ENCODE measurements at places on chromosomes 5 and 9.

DNA sequence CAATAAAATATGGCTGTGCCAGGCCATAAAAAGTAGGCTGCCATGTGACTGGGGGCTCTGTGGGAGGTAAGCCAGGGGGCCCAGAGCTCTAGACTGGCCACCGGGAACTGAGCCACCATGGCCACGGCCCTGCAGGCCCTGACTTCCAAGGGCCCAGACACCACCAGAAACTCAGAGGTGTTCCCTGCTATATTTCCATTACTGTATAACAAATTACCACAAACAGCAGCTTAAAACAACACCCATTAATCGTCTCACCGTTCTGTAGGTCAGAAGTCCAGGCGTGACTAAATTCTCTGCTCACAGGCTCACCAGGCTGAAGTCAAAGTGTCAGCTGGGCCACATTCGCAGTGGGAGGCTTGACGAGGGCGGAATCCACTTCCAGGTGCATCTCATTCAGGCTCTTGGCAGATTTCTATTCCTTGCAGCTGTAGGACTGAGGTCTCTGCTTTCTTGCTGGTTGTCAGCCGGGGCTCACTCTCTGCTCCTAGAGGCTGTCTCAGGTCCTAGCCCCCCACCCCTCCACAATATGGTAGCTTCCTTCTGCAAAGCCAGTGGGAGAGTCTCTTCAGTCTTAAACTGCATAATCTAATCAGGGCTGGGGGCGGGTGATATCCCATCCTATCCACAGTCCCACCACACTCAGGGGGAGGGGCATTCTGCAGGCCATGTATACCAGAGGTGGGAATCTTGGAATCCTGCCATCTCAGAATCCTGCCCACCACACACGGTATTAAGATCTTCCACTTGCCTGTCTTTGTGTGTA is 125.4 kb downstream of the C5orf15 start:
- no peak for DNase-seq

DNA sequence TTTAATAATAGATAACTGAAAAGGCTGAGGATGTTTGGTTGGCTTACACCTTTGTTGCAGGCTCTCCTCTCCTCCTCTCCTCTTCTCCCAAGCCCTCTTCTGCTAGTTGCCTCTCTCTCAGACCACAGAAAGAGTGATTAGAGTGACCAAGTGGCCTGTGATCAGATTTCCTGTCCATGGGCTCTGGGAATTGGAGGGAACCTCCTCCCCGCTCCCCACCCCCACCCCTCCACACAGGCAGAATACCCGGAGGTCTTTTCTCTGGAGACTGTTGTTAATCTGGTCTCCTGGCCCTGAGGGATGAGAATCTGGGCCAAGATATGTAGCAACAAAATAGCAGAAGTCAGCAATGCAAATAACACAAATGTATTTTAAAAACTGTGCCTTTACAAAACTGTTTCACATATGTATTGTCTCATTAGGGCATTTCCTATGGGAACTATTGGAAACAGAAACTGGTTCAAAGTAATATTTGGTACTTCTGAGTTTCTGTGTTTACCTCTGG is 361.3 kb downstream of the NR2F1-AS1 start:
- DNase-seq, result no peak

DNA sequence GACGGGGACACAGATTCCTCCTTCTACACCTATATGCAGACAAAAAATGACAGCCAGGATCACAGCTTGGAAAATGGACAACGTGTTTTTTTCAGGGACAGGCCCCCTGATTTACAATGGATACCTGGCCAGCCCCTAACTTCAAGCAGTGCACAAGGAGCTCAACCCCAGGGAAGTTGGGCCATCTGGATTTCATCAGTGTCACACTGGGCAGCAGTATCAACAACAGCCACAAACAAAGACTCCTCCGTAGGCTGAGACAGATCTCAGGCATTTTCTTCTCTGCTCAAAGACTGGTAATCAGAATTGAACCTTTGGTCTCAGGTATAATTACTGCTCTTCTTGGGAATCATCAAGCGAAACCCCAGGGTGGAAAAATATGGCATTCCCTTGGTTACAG is 374.0 kb downstream of the ZNF608 start:
- no peak for DNase-seq

GRCh38 chr5:157311595-157311994 is 45.7 kb downstream of the CYFIP2 start:
- DNase-seq, result no peak

GRCh38 chr9:126295936-126296600 is 30.6 kb upstream of the MVB12B start:
- DNase-seq, result no peak

- no peak for DNase-seq
These were observed 9.4 kb downstream of the PHAX start for GRCh38 chr5:126610160-126610559.

DNA sequence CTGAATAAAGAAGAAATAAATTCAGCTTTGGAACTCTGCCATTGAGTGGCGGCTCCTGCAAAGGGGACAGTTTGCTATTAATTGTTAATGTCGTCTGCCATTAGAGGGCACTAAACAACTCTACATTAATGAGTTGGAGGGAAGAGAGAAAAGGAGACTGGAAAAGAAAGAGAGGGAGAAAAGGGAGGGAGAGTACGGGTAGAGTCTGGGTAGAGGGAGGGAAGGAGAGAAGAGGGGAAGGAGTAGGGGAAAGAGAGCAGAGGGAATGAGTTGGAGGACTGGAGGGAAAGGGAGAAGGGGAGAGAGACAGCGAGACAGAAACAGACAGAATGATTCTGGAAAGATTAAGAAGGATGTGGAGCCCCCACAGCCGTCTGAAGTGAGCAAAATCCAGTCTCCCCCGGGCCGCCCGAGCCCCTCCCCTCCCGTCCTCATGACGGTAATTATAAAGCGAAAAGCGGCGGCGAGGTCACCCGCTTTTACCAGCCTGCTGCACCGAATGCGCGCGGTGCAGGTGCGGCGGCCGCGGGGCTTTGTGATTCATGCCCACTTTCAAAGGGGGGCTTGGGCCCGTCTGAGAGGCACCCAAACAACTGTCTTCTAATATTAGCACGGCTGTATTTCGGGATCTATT is 1.9 kb upstream of the FST start:
- DNase-seq, result no peak

DNA sequence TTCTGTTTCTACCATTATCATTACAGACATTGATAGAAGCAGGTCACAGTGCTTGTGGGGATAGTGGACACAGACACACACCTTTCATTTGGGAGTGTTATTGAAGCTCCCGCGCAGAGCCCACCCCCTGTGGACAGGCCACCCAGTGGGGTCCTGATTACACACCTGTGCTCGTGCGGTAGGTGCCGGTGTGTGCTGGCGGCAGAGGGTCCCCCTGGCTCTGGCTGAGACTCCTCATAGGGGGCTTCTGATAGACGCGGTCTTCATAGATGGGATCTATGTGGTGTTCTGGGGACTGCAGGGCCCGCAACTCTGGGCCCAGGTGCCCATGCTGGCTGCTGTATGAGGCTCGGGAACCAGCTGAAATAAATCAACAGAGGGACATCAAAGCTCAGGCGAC is 539.7 kb downstream of the CTNND2 start:
- DNase-seq, result no peak

DNA sequence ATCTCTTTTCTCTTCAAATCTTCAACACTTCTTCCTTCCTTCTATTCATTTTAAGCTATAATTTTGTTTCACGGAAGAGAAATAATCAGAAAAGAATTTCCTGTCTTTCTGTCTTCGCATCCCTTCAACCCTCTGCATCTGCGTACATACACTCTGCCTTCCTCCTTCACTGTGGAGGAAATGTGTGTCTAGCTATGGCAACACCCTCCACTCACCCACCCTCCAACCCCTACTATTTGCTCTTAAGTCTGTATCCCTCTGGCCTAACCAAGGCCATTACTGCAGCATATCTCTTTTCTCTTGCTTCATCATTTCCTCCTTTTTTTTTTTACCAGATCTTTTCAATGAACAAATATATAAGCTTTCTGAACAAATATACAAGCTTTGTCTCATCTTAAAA is 105.7 kb upstream of the NUDT12 start:
- no peak for DNase-seq

- DNase-seq, result no peak
These were observed 5.4 kb downstream of the SRFBP1 start for GRCh38 chr5:121967187-121967586.

DNA sequence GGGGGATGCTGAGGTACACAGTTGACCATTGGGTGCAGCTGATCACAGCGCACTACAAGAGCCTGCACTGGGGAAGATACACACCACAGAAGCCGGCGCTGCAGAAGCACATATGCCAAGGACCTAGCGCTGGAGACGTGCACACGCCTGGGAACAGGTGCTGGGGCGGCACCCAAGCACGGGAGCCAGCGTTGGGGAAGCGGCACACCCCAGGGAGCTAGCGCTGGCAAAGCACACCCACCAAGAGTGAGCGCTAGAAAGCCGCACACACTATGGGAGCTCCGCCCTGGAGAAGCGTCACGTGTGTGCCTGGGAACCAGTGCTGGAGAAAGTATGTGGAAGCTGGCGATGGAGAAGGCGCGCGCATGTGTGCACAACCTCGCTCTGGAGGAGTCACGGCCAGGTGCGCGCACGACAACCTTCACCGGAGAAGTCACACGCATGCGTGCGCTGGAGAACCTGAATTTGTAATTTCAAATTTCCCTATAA is 4.5 kb downstream of the FANCC start:
- DNase-seq, result no peak

- no peak for DNase-seq
These were observed 333.5 kb downstream of the DEPDC1B start for GRCh38 chr5:60366489-60366888.

DNA sequence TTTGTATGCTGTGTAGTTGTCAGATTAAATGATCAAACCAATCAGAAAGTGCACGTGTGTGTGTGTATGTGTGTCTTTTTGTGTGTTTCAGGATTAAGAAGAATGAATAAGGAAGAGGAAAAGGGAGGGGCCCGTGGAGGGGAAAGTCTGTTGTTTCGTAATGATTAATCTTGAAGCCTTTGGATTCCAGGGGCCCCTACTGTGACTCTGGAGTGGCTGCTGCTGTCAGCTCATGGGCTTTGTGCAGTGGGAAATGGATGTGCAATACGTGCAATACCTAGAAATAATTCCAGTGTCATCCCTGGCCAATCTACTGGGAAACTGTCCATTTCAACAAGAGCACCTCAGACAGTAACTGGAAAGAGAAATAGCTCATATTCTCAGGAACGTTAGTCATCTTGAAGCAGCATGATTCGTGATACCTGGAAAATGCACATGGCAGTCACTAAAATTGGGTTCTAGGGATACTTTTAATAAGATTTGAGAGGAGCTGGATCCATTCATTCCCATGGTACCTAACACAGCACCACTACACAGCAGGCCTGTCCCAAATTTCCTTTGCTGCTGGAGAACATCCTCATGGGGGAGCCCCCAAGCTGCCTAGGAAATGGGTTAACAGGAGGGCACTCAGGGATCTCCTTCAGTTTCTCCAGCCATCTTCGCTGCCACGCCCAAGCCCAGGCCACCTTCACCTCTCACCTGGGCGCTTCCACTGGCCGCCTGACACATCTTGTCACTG is 186.3 kb downstream of the NR3C1 start:
- no peak for DNase-seq

GRCh38 chr5:50745221-50745910 is 78.9 kb downstream of the PARP8 start:
- no peak for DNase-seq

DNA sequence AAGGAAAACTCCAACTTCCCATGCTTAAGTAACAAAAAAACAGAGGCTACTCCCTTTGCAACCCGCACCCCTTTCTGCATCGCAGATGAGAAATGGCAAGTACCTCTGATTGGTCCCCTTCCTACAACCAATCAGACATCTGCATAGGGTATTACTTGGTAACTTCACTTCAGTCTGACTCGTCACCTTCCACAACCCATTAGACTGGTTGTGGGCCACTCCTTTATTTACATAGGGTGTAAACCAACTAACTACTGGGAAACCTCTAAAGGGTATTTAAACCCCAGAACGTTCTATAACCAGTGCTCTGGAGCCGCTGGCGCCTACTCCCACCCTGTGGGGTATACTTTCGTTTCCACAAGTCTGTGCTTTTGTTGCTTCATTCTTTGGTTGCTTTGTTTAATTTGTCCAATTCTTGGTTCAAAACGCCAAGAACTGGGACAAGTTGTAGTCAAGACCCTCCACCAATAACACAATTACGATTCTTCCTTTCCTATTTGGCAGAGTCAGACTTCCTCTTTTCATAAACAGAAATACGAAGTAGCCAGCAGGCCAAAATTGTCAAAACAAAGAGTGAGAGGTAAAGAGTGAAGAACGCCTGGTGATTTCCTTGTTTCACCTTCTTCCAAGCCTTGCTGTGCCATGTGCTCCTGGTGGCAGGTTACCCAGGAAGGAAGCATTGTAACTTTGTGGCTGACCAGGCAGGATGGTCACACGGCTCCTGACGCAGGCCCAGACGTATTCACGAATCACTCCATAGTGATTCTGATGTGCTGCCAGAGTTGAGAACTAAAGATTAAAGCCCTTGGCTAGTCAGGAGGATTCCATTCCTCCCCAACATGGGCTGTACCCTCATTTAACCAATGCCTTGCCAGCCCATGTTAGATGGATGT is 477.4 kb downstream of the ARHGEF28 start:
- DNase-seq, result no peak

DNA sequence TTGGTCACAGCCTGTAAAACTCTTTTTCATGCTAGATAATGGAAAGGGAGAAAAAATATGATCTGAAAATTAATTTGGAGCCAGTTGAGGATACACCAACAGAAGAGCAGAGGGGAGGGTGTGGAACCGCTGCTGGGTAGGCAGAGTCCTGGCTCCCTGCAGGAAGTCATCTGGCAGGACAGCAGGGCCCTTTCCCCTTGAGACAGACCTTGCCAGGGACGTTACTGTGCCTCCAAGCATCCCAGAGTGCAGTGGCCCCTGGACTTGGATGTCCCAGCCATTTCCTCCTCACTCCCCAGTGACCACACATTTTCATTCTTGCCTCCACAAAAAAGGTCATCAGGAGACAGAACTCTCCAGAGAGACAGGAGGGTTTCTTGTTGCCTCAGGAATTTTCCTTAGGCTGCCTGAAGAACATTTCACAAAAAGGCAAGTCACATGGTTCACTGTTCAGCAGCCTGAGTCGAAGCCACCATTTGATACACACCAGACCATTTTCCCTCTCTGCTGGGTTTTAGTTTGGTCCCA is 5.9 kb downstream of the TRPM3 start:
- no peak for DNase-seq
